Upper lobe of left lung (tissue), 6 donors: ENCODE measurements at places on chromosomes 2 and 18. TPM values are rescaled to one million over a fixed set of nuclear protein-coding genes. Genes with fewer than 3 reads are reported as not detected.

DNA sequence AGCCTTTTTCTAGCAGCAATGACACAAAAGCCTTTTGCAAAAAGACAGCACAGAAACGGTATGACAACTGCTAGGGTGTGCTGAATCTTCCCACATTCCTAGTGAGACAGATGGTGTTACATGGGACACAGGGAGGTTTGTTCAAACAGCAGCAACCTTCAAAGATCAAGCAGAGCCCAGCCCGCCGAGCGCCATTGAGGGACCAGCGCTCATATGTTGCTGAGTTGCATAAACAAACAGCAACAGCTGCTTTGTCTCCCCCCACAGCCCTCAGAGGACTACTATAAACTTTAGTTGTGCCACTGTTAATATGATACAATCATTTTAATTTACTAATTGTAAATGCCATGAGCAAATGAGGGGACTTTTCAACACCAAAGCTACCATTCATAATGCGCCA, 117.7 kb downstream of the ZEB2 start:
- no peak for DNase-seq

DNA sequence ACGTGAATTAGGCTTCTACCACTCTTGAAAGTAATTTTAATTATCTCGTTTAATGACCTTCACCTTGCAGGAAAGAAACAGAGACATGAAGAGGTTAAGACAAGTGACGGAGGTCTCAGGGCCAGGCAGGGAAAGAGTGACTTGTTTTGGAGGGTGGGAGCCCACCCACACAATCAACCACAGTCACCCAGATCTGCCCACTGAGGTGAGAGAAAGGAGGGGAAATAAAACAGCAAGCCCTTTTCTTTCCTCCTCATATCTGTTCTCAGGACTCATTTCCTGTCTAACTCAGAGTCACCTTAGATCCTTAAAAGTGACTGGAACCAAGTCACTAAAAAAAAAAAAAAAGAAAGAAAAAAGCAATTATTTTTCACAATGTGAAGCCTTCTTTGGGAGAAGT, 26.8 kb downstream of the ATP8B1 start:
- DNase-seq = no peak

GRCh38 chr18:21997207-21998143, 171.9 kb upstream of the GATA6 start:
- DNase-seq = no peak

Gene ASB18
- total RNA-seq = not detected

- DNase-seq = no peak
Measured at GRCh38 chr2:231383416-231384108, 11.9 kb upstream of the B3GNT7 start.

DNA sequence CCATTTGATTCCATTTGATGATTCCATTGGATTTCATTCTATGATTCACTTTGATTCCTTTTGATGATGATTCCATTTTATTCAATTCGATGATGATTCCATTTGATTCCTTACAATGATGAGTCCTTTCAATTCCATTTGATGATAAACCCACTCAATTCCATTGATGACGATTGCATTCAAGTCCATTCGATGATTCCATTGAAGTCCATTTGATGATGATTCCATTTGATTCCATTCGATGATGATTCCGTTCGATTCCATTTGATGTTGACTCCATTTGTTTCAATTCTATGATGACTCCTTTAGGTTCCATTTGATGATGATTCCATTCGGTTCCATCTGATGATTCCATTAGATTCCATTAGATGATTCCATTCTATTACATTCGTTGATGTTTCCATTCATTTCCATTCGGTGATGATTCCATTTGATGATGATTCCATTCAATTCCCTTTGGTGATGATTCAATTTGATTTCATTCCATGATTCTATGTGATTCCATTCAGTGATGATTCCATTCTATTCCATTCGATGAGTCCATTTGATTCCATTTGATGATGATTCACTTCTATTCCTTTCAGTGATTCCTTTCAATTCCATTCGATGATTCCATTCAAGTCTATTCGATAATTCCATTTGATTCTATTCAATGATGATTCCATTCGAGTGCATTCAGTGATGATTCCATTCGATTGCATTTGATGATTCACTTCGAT, 1106.0 kb downstream of the RPIA start:
- DNase-seq = no peak
